ENCODE measurements at places on chromosomes 1 and 21. TPM values are rescaled to one million over a fixed set of nuclear protein-coding genes. Genes with fewer than 3 reads are reported as not detected.

PI4KB gene
- 100 TPM for total RNA-seq

TRPM2 gene
- total RNA-seq, result 6.1 TPM

TNFRSF14 gene
- total RNA-seq, result 105 TPM

TLR5 gene
- total RNA-seq, result 10.7 TPM

DNA sequence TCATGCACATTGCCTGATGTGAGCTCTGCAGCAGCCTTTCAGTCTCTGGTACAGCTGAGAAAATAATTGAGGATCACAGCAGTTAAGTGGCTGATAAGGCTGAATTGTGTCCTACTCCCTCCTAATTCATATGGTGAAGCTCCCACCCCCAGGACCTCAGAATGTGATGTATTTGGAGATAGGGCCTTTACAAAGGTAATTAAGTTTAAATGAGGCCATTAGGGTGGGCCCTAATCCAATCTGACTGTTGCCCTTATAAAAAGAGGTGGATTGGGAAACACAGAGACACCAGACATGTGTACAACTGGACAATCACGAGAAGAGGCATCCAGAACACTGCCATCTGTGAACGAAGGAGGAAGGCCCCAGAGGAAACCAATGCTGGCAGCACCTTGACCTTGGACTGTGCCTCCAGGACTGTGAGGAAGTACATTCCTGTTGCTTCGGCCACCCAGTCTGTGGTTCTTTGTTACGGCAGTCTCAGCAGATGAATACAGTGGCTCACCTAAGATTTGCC is 148.1 kb downstream of the TRABD2B start:
- no peak overlapping the region for H3K27ac ChIP-seq
- H3K36me3 ChIP-seq, result no peaks in the 10 kb centered on the region
- no peak for DNase-seq
- no peaks in the 10 kb centered on the region for H3K27me3 ChIP-seq

DNA sequence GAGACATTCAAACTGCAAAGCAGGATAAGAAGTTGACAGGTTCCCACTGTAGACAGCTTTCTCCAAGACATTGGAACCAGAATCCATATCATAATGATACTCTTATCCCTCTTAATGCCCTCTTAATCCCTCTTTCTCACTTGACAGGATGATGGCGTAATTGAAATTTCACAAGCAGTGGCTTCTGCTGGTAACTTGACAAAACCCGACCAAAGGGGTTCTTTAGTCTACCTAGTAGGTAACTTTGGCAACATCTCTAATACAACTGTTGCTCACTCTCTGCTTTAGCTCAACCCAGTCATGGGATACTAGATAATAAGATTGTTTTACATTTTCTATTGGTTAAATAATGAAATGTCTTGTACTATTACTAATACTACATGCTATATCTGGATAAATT is 34.7 kb downstream of the S100A10 start:
- H3K27me3 ChIP-seq, result no peaks in the 10 kb centered on the region
- no peak for DNase-seq
- H3K4me3 ChIP-seq, result no peak overlapping the region
- no peak overlapping the region for H3K27ac ChIP-seq

DNA sequence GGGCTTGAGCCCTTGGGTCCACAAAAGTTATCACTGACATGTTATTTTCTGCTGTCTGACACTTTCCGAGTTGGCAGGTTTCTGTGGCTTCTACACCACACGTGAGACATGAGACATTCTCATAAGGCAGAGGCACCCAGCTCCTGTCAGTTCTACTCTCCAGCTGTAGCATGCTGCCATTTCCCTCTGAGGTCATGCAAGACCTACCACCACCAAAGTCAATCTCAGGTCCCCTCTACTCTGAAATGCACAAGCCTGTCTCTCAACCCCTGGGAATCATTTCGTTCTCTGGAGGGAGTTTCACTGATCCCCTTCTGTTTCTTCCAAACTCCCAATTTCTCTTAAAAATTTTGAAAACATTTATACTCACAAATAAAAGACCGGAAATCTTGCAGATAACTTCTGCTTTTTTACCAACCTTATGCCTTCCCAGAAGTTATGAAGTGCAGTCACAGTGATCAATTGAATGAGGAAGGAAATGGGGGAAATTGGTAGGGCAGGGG is 39.5 kb upstream of the CR2 start:
- H3K4me1 ChIP-seq, result no peaks in the 10 kb centered on the region
- H3K27ac ChIP-seq, result no peak overlapping the region
- no peaks in the 10 kb centered on the region for H3K27me3 ChIP-seq

DNA sequence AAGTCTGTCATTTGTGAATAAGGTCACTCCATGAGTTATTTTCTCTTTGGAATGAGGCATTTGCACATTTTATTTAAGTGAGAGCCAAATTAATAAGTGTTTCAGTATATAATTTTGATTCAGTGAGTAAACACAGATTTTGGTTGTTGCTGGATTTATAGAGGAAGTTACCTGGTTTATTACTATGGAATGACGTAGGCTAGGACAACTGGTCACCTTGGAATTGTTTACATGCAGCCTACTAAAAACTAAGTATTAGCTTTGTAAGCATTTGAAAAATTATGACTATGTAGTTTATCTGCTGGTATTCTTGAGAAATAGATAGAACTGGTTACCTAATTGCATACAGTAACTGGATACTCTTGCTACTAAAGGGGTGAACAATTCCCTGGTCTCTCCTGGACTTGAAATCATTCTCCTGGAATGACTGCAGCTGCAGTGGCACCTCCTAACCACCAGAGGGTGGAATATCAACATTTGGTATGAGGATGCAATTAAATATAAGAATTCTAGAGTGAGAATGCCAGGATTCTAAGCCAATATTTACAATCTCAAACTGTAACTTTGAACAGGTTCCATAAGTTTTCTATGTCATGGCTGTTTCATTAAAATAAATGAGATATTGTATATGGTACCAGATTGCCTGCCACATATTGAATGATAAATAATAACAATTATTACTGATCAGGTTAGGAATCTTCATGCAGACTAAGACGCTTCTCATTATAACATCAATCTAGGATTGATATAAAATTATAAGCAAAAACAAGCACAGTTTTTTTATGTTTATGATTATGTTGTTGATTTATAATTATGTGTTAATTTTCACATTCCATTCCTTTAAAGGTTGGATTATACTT is 3.5 kb upstream of the KRTAP27-1 start:
- no peaks in the 10 kb centered on the region for H3K36me3 ChIP-seq
- no peak overlapping the region for H3K4me3 ChIP-seq

GRCh38 chr1:115654125-115654524 is 12.4 kb downstream of the VANGL1 start:
- no peaks in the 10 kb centered on the region for H3K36me3 ChIP-seq
- no peak for DNase-seq
- no peaks in the 10 kb centered on the region for H3K27me3 ChIP-seq
- peaks cover 28% of the 10 kb centered on the region for H3K4me1 ChIP-seq
- no peak overlapping the region for H3K27ac ChIP-seq

DNA sequence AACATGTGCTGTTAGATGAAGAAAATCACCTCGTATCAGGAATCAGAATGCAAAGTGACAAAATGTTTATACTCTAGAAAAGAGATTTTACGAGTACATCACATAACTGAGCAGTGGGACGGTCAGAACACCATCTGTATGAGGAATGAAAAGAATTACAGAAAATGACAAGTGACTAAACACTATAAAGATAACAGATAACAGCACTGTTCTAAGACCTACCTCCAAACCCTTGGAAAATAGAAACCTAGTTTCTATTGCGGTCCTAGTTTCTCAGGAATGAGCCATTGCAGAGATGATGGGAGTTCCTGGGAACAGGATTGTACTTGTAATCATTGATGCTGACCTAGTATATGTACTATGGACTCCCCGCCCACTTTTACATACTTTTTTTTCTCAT is 839.4 kb upstream of the ADAMTS5 start:
- no peaks in the 10 kb centered on the region for H3K4me1 ChIP-seq
- DNase-seq, result no peak
- H3K27ac ChIP-seq, result no peak overlapping the region
- H3K36me3 ChIP-seq, result no peaks in the 10 kb centered on the region

DNA sequence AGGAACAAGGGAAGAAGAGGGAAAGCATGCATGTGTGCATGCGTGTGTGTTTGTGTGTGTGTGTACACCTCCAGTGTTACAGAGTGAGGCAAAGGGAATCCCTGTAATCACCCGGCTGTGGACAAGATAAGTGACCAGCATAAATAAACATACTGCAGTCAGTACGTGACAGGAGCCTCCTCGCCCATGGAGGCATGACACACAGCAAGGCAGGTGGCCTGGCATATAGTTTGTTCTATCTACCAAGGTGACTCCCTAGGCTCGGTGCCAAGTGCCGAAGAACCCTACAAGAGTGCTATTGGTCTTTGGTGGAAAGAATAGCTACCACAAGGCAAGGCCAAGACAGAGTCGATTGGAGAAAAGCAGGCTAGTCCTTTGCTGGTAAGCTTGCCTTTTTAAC is 31.7 kb upstream of the HEATR1 start:
- no peaks in the 10 kb centered on the region for H3K27me3 ChIP-seq
- H3K4me3 ChIP-seq, result no peak overlapping the region
- H3K4me1 ChIP-seq, result no peaks in the 10 kb centered on the region
- no peaks in the 10 kb centered on the region for H3K36me3 ChIP-seq
- no peak for DNase-seq

- H3K27me3 ChIP-seq, result no peaks in the 10 kb centered on the region
- H3K27ac ChIP-seq, result no peak overlapping the region
- H3K4me1 ChIP-seq, result no peaks in the 10 kb centered on the region
These were observed 454.5 kb downstream of the SMYD3 start for GRCh38 chr1:246052603-246053002.

DNA sequence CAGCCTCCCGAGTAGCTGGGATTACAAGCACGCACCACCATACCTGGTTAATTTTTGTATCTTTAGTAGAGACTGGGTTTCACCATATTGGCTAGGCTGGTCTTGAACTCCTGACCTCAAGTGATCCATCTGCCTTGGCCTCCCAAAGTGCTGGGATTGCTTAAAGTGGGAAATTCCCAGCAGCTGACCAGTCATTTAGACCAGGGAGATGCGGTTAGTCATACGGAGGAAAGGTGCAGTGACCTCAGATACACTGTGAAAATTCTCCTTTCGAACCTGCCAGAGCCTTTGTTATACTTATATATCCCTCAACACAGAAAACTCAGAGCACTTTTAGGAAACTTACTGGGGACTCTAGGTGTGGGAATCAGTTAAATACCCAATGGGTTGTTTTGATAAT is 39.6 kb downstream of the MAP10 start:
- no peaks in the 10 kb centered on the region for H3K4me1 ChIP-seq
- H3K27me3 ChIP-seq, result no peaks in the 10 kb centered on the region
- H3K4me3 ChIP-seq, result no peak overlapping the region
- no peak for DNase-seq
- H3K27ac ChIP-seq, result no peak overlapping the region

GRCh38 chr1:239939602-239940001 is 152.1 kb upstream of the FMN2 start:
- no peaks in the 10 kb centered on the region for H3K27me3 ChIP-seq
- H3K4me1 ChIP-seq, result no peaks in the 10 kb centered on the region
- H3K27ac ChIP-seq, result no peak overlapping the region
- no peak overlapping the region for H3K4me3 ChIP-seq

DNA sequence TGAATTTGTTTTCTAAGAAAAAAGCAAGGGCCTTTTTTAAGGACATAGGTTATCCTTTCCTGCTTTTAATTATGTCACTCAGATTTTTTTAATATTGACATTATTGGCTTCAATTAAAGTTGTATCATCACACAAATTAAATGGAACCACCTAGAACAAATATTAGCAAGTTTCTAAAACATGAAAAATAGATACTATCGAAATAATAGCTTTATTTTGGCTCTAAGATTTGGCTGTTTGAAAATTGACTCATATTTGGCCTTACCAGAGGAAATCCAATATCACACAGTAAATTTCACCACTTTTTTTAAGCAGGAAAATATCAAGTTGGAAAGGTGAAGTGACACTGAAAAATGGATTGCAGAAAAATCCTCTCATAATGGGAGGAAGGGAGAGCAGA is 9.2 kb downstream of the DNASE2B start:
- no peaks in the 10 kb centered on the region for H3K4me1 ChIP-seq
- peak overlapping the region; percentile 58 for H3K27ac ChIP-seq
- H3K4me3 ChIP-seq, result no peak overlapping the region
- no peak for DNase-seq

DNA sequence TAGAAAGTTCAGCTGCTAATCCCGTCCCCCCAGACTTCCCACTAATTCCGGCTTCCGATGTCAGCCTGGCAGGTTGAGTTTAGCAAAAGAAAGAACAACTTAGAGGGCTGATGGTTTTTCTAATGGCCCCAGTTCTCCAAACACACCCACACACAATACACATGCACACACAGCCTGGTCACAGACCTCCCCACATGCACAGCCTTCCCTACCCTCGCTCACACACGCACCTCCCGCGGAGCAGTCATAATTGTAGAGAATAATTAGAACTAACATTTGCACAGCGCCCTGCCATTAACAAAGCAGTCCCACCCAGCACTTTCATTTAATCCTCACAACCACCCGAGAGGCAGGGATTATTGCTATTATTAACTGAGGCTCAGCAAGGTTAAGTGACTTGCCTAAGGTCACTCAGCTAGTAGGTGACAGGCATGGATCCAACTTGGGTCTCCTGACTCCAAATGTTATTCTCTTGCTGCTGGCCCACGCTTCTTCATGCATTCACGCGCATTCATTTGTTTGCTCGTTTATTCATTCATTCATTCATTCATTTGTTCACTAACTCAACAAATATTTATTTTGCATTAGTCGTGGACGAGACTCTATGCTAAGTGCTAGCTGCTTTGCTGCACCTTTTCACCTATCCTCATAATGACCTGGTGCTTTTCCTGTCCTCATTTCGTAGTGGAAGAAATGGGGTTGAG is 274.9 kb downstream of the FOXD2 start:
- no peak for DNase-seq
- H3K27ac ChIP-seq, result no peak overlapping the region
- no peaks in the 10 kb centered on the region for H3K27me3 ChIP-seq
- H3K4me1 ChIP-seq, result peaks cover 19% of the 10 kb centered on the region
- no peak overlapping the region for H3K4me3 ChIP-seq

DNA sequence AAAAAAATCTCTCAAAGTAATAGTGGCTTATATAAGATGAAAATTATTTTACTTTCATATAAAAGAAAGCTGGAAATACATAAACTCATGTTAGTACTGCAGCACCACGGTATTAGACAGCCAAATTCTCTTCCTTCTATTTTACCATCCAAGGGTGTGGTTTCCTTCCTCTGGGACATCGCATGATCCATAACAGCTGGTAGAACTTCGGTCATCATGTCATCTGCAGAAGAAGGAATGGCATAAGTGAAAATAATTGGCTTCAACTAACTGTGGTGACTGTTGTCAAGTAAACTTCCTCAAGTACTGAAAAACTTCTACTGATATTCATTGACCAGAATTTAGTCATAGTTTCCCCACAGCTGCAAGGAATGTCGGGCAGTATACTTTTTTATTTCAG is 28.3 kb upstream of the IFI44L start:
- no peak for DNase-seq
- no peaks in the 10 kb centered on the region for H3K36me3 ChIP-seq
- H3K27me3 ChIP-seq, result no peaks in the 10 kb centered on the region
- no peaks in the 10 kb centered on the region for H3K4me1 ChIP-seq
- H3K27ac ChIP-seq, result no peak overlapping the region
- no peak overlapping the region for H3K4me3 ChIP-seq

GRCh38 chr1:156065871-156066270 is 4.9 kb downstream of the RAB25 start:
- H3K4me1 ChIP-seq, result no peaks in the 10 kb centered on the region
- no peaks in the 10 kb centered on the region for H3K36me3 ChIP-seq
- no peaks in the 10 kb centered on the region for H3K27me3 ChIP-seq
- H3K4me3 ChIP-seq, result no peak overlapping the region
- H3K27ac ChIP-seq, result no peak overlapping the region

GRCh38 chr1:202982715-202983430 is 15.8 kb upstream of the CYB5R1 start:
- no peaks in the 10 kb centered on the region for H3K4me1 ChIP-seq
- H3K36me3 ChIP-seq, result no peaks in the 10 kb centered on the region
- DNase-seq, result no peak

All from tibial nerve (tissue), 4 donors.